ENCODE measurements at places on chromosomes 1 and 21.

GRCh38 chr21:37082856-37083528, 9.9 kb downstream of the TTC3 start:
- DNase-seq: no peak

GRCh38 chr1:95660736-95661135, 426.7 kb downstream of the RWDD3 start:
- DNase-seq: no peak

GRCh38 chr1:116497656-116498055, 73.2 kb downstream of the CD58 start:
- peak; percentile 37 for DNase-seq

DNA sequence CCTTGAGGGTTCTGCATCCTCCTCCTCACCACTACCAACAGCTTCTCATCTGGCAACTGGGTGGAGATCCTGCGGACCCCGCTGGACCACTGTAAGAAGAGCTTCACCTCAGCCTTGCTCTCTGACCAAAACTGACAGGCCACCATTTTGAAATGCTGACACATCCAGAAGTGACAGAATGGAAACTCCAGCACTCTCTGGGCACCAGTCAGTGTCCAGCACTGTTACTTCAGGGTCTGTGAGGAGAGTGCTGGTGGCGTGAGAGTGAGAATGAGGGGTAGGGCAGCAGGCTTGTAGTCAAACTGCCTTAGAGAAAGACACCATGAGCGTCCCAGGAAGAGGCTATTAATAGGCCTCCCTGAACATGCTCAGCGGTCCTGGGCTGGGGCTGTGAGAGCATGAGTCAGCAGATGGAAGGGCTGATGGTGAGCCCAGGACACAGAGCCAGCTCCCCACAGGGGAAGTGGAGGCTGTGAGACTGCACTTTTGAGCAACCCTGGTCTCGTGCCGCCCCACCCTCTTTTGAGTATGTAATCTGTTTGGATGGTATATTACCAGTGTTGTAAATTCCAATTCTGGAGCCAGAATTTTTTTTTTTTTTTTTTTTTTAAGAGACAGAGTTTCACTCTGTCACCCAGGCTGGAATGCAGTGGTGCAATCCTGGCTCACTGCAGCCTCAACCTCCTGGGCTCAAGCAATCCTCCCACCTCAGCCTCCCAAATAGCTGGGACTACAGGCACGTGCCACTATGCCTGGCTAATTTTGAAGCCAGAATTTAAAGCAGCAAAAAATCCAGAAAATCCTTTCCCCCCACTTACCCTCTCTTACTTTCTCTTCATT, 34.4 kb upstream of the SLC30A1 start:
- peak; percentile 98 for DNase-seq

DNA sequence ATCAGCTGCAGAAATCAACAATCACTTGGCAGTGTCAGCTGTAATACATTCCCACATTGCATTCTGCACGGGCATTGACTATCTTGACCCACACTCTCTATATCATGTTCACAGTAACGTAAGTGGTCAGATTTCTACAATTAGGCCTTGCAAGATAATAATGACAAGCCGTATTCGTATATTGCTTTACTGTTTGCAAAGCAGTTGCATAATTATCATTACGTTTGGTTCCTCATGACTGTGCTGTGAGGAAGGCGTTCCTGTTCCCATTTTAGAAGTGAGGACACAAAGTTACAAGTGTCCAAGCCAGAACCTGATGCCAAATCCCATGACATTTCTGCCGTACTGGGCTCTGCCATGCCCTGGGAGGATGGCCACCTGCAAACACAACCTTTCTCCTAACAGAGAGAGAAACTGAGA, 53.5 kb upstream of the TARBP1 start:
- no peak for DNase-seq

DNA sequence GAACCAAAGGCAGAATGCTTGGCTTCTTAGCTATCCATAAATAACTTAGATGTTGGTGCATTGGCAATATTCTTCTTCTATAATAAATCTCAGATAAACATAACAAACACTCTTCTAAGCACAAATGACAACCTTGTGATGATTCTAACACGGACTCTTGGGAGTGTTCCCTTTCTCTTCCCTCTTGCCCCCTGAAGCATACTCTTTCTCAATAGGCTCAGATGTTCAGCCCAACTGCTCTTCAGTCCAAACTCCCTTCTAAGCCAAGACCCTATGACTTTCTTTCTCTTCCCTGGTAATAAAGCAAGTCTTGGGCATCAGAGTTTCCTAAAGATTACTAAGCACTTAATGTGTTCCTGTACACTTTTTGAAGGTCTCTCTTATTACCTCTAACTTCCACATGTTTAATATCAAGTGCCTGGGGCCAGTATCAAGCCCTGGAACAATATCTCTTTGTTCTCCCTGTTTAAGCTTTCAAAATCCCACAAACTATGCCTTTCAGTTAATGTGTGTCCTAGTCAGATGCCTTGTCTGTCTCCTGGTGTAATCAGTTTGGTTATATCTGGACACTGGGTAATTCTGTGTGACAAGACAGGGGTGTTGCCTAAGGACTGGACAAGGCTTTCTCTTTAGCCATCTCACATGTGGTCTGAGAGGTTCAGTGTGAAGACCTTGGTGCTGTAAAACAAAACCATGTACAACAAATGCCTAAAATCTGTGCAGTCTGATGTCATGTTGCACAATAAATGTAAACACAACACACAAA, 92.9 kb upstream of the IVNS1ABP start:
- DNase-seq: no peak

DNA sequence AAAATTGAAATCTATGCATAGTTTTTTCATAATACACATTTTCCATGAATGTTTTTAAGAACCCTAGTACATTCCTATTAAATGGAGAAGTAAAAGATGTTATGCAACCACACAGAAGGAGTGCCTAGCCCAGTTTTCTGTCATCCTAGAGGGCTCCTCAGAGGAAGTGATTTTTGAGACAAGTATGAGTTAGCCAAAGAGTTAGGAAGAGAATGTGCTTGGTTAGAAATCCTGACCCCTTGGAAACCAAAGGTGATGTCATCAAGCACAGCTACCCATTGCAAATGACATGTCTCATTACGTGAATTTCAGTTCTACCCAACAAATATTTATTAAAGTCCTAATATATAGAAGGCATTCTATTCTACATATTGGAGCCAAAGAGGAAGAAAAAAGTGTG, 88.9 kb upstream of the TNFSF4 start:
- no peak for DNase-seq

GRCh38 chr1:167627865-167628641, 2.0 kb upstream of the RCSD1 start:
- DNase-seq: peak; percentile 92

GRCh38 chr1:27517301-27517700, 27.3 kb upstream of the WASF2 start:
- no peak for DNase-seq

- DNase-seq: no peak
Measured at GRCh38 chr1:226132728-226133503, 53.6 kb downstream of the ACBD3 start.

- DNase-seq: no peak
Measured at GRCh38 chr1:107061886-107062285, 5.4 kb downstream of the PRMT6 start.

DNA sequence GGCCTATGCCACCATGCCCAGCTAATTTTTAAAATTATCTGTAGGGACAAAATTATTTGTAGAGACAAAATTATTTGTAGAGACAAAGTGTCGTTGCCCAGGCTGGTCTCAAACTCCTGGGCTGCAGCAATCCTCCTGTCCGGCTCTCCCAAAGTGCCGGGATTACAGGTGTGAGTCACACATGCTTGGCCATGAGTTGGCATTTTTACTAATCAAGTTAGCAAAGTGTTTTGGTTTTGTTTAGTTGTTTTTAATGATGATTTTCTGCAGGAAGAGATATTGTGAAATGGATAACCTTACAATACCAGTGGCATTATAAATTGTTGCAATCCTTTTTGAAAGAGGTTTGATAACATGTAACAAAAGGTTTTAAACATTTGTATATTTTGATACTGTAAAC, 65.3 kb upstream of the MAGI3 start:
- no peak for DNase-seq

- no peak for DNase-seq
Measured at GRCh38 chr1:177010211-177010825, 154.2 kb downstream of the ASTN1 start.

DNA sequence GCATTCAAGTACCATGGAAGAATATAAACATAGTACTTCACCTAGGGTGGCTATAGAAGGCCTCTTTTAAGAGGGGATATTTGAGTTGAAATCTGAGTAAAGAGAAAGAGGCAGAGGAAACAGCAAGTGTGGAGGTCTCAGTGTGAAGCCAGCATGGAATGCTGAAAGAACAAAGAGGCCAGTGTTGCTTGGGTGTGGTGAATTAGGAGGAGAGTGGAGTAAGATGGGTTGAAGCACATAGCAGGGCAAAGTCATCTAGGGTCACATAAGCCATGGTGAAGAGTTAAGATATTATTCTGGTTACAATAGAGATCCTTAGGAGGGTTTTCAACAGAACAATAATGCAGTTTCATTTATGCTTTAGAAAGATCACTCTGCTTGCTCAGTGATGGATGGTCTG, 37.5 kb downstream of the C1orf141 start:
- no peak for DNase-seq

- no peak for DNase-seq
Measured at GRCh38 chr1:201989354-201990128, 7.1 kb downstream of the RNPEP start.

GRCh38 chr1:183244466-183244865, 58.4 kb downstream of the LAMC2 start:
- DNase-seq: no peak

DNA sequence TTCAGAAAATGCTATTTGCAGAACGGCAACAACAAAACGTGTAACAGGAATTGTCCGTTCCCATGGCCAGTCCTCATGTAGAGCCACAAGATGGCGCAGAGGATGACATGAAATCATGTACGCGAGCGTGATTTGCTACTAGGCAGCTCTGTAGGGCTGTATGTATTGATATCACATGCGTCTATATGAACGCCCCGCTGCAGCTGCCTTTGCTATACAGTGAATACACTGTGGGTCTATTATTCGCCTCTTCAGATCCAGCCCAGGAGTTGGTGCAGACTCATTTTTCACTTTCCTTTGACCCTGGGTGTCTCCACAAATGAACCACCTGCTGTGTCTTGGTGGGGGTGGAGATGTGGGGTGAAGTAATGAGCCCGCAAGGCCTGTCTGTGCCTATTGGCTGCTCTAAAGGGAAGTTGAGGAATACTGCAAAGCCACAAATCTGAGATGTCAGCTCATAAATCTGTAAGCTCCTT, 361.5 kb downstream of the KIF26B start:
- DNase-seq: peak; percentile 31

DNA sequence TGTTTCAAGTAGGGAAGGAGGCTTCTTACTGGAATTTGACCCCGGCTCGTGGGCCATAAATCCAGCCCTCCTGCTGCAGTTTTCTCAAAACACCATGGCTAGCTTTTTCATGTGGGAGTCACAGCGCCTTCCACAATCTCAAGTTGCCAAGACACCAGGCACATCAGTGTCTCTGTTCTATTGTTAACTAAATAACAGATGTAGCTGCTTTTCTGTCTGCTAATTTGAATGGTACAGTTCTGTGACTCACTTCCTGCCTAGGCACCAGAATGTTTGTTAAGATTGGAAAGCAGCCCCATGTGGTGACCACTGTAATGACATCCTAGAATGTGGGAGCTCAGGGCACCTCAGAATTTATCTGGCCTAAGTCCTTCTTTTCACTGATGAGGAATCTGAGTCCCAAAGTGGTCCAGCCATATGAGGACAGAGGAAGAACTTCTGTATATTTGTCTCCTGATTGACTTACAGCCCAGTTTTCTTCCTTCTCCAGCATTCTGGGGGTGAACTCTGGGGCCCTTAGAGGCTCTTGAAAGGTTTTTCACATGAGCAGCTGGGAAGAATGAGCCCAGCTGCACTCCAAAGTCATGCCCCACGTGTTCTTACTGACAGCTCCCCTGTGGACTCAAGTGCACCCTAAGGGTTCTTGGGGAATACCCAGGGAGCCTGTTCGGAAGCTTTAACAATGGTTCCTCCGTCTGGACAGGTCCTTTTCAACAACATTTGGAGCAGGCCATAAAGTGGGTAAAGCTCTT, 27.5 kb downstream of the TRIM45 start:
- DNase-seq: peak; percentile 59

GRCh38 chr1:19401535-19401889, 83.8 kb downstream of the CAPZB start:
- no peak for DNase-seq

- no peak for DNase-seq
Measured at GRCh38 chr1:243292117-243292516, 36.3 kb downstream of the SDCCAG8 start.

- DNase-seq: no peak
Measured at GRCh38 chr1:226656601-226657277, 82.3 kb downstream of the ITPKB start.

DNA sequence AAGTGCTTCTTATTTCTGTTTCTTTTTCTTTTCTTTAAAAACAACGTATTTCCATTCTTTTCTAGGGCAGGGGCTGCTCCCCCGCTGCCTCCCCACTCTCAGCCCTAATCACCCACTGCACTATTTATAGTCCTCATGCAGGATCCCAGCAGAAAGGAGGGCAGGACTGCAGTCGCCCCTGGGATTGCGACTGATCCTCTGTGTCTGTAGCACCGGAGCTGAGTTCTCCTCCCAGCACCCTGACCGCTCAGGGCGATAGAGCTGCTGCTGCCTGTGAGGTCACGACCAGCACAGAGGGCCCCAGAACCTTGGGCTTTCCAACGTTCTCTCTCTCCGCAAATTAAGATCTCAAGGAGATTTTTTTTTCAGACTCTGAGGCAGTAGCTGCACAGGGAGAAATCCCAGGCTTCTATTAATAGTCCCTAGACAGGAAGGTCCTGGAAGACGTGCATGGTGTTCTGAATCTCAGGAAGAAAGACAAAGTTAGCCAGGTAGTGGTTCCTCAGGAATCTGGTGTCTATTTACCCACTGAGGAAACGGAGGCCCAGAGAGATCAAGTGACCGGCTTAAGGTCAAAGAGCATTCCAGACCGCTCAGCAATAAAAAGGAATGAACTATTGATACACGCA, 46.8 kb downstream of the PRAMEF20 start:
- DNase-seq: no peak

GRCh38 chr1:73359001-73359400, 839.0 kb downstream of the LRRIQ3 start:
- DNase-seq: no peak

DNA sequence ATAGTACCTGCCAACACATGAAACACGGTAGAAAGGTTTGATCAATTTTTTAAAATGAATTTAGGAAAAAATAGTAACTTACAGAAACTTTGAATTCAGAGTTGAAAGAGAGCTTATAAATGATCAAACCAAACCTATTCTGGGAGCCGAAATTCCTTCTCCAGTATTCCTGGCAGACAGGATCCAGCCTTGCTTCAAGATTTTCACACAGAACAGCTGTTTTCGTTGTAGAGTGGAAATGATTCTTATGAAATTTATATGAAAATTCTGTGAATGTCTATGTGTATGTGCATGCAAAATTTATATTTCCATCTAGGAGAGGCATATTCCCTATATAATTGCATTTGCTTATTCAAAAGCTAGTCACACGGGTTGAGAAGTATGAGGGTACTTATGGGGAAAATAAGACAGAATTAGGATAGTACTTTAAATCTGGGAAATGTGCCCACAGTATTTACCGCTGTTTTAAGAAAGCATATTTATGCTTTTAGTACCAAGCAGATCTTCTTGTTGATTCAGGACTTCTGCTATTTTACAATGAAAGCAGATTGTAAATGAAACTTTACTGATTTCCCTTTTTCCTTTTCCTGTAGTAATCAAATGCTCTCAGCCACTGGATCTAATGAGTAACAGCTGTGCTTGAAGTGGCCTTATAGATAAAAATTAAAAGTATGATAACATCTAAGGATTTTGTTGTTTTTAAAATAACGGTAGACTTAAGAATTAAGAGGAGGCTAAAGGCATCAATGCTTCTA, 30.4 kb downstream of the PRRX1 start:
- no peak for DNase-seq

GRCh38 chr1:164803366-164803765, 244.4 kb downstream of the PBX1 start:
- DNase-seq: no peak
